ENCODE measurements at places on chromosomes 1 and 21.

- DNase-seq: no peak
These were observed 70.0 kb downstream of the TRABD2B start for GRCh38 chr1:47927165-47927564.

DNA sequence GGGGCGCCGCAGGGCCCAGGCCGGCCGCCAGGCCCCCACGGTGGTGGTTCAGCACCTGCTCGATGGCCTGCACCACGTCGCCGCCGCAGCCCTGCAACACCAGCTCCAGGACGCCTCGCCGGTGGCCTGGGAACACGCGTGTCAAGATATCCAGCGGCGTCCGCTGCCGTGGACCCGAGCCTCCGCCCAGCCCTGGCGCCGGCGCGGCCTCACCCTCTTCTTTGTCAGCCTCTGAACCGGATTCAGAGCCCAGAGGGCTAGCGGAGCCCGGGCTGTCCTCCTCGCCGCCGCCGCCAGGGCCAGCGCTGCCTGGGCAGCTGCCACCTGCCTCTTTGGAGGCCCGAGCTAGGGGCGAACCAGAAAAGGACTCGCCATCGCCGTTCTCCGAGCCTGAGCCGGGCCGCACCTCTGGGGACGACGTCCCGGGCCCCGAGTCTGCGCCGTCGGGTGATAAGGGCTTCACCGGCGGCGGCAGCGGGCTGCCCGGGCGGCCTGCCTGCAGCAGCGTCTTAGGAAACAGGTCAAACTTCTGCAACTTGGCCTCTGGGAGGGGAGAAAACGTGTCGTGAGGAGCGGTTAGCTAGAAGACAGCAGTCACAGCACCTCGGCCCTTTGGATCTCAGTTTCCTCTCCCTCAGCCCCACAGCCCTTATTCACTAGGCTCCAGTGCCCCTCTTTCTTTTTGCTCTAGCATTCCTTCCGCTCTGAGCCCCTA is 3.9 kb downstream of the DMRTA2 start:
- DNase-seq: no peak

DNA sequence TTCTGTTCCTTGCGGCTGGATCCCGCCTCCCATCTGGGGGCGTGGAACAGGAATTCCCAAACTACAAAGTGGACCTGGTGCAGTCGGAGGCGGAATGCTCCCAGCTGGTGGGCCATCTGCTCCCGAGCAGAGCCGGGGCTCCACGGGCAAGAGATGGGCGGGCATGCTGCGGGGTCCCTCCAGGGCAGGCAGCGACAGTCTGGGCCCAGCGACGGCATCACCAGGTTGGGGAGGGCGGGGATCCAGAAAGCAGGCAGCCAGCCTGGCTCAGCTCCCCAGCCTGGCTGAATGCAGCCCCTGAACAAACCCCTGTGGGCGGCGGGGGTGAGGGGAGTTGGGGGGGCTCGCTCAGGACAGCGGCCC is 3.6 kb downstream of the MEGF6 start:
- no peak for DNase-seq

- DNase-seq: no peak
These were observed 33.8 kb upstream of the SLC45A1 start for GRCh38 chr1:8284127-8284526.

DNA sequence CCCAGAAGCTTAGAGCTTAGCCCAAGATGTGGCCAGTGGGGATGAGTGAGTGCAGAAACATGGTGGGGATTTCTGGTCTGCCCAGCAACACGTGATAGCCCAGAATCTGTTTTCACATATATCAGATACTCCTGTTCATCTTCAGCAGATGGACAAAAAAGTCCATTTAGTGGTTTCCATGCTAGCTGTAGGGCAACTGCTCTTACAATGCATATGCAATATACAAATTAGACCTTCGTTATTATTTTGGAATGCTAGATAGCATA is 96.9 kb upstream of the SGIP1 start:
- DNase-seq: no peak

DNA sequence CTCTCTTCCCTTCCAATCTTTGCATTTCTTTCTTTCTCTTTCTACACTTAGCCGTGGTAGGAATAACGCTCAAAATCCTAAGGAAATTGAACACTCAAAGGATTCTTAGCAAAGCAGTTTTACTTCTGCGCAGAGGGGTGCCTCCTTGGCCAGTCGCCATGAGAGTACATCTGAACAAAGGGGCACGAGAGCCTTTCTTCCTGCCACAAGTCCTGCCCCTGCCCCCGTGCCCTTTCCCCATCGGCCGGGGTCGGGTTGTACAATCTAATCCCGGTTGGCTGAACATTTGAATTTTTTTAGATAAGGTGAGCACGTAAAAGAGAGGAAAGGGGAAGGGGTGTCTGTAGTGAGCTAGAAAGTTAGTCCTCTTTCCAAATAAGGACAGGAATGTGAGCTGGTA is 28.6 kb upstream of the COL6A1 start:
- no peak for DNase-seq
